ENCODE measurements at places on chromosomes 5 and 9. TPM values are rescaled to one million over a fixed set of nuclear protein-coding genes. Genes with fewer than 3 reads are reported as not detected.

GPR21 gene
- 3.7 TPM for total RNA-seq

- H3K4me1 ChIP-seq: peaks cover 10% of the 10 kb centered on the region
- H3K27me3 ChIP-seq: no peaks in the 10 kb centered on the region
- peak; percentile 13 for DNase-seq
- H3K4me3 ChIP-seq: no peak overlapping the region
- H3K36me3 ChIP-seq: no peaks in the 10 kb centered on the region
Measured at GRCh38 chr5:145056800-145057199, 778.3 kb downstream of the PRELID2 start.

DNA sequence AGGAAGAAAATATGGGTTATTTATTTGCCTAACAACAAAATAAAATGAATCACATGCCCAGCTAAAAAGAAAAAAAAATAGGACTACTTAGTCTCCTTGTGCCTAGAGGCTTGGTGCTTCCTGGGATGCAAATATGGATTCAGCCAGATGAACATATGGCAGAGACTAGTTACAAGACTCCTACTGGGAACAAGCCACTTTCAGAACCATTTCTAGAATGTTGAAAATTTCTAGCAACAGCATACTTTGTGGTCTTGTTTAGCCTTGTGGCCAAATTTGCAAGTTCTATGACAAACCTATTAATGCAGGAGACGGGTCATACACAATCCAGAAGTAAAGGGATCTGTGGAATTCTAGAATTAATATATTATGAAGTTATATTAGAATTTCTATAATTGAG, 198.7 kb downstream of the CHSY3 start:
- H3K4me3 ChIP-seq: no peak overlapping the region
- H3K27ac ChIP-seq: no peak overlapping the region
- no peaks in the 10 kb centered on the region for H3K36me3 ChIP-seq
- H3K27me3 ChIP-seq: no peaks in the 10 kb centered on the region
- DNase-seq: no peak

N4BP3 gene
- total RNA-seq: 11.4 TPM
